NCI-H510A treated with DMSO at 0.1 percent for 48 hours (cell line): ENCODE measurements at places on chromosomes 3 and 15.

- no peak for DNase-seq
Observed at GRCh38 chr3:126965526-126966080, 17.3 kb upstream of the PLXNA1 start.

DNA sequence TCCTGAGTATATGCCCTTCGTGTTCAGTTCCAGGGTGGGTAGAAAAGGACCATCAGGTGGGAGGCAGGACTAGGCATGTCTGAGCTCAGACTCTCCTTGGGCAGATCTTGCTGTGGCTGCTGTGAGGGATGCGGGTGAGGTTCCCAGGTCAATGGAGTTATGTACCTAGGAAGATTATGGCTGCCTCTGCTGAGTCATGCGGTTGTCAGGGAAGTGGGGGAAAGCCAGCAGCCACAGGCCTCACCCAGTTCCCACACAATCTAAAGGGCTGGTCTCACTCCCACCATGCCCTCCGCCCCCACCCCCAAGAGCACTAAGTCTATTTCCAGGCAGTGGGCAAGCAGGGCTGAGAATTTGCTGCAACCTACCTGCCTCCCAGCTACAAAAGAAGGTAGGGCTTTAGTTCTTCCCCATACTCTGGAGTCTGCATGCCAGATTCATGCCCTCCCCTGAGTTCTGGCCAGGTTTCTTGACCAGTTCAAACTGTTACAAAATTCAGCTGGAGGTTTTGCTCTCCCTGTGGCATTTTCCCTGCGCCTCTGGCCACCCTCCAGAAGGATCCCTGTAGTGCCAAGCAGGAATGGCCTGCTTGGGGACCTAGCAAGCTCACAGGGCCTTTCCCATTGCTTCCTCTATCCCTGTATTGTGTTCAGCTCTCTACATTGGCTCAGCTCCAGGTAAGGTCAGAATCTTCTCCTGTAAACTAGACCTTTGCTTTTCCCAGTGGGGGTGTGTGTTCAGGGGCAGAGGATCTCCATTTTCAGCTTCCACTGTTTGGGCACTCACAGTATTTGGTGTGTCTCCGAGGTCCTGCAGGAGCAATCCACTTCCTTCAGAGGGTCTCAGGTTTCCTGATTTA, 12.7 kb upstream of the TMCO5A start:
- no peak for DNase-seq

- no peak for DNase-seq
Observed at GRCh38 chr3:127104586-127104985, 88.3 kb upstream of the PRR23E start.

- DNase-seq, result no peak
Observed at GRCh38 chr3:129101370-129102138, 20.1 kb downstream of the RAB43 start.

GRCh38 chr3:179743913-179744312, 91.1 kb downstream of the USP13 start:
- DNase-seq, result no peak

GRCh38 chr3:126121632-126122031, 37.7 kb upstream of the SLC41A3 start:
- DNase-seq, result no peak

- DNase-seq, result no peak
Observed at GRCh38 chr15:44207643-44208042, 12.6 kb upstream of the FRMD5 start.

DNA sequence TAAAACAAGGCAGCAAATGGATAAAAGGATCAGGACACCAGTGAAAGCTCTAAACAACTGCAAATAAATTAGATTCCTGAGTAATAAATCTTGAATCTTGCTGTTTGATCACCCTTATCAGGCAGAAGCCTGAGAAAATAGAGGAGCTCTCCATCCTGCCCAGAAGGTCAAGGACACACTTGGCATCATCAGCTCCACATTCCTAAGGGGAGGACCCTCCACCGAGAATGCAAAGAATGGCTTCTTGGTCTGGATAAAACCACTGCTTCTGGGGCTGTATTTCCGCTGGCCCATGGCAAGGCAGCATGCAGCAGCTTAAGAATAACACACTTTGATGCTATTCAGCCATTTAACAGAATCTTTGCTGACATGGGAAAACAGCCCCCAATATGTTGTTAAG, 108.9 kb upstream of the TSC22D2 start:
- DNase-seq, result no peak

DNA sequence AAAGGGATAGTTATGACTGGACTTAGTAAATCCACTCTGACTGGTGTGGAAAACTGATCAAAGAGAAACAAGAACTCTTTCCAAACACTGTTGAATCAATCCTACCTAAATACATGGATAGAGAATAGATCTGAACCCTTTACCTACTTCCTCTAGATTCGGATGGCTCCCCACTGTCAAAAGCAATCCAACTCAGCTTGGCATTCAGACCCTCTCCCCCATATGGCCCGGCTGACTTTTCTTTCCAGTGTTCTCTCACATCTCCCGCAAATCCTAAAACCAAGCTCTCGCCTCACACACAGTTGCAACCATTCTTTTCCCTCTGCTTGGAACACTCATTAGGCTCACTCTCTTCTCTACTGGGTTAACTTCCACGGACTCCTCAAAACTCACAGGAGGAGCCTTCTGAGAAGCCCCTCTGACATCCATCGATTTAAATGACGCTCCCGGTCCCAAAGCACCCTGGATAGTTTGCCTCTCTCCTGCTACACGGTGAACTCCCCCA, 639 bp downstream of the SPICE1 start:
- DNase-seq, result no peak

- DNase-seq, result no peak
Observed at GRCh38 chr15:58515807-58516206, 84.0 kb downstream of the LIPC start.

DNA sequence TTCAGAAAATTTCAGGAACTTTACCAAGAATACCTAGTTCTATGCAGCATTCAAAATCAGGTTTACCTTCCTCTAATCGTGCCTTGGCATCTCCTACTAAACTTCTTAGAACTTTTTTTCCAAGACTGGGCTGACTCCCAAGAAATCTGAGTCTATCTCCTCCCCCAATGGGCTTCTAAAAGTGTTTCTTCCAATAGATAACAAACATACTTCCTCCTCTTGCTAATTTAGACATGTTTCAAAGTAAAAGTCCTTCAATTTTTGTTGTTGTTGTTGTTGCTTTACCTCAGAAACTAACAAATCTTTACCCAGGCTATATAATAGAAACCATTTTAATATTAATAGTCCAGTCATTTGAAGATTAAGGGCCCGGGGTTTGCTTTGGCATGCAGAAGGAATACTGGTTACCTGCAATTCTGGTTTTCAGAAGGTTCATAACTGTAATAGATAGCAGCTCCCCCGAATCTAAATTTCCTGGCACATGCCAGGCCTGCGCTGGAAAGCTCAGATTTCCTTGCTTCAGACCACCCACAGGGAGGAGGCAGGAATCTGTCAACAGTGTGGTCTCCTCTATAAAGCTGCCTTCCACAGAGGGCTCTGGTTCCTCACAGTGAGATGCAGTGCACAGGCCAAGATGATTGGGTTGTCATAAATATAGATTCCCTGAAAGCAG, 188.7 kb downstream of the THRB start:
- no peak for DNase-seq

- DNase-seq, result no peak
Observed at GRCh38 chr3:42090973-42091731, at the start of gene TRAK1. TSS of gene TRAK1 (plus strand) at chr3:42091357. CDS start at chr3:42091470, 113 bp downstream.

- DNase-seq, result peak; percentile 13
Observed at GRCh38 chr15:89362203-89363101, 27.8 kb upstream of the POLG start.

- DNase-seq, result no peak
Observed at GRCh38 chr3:119831941-119832371, 50.1 kb downstream of the NR1I2 start.

GRCh38 chr3:53464424-53464823, 30.0 kb upstream of the CACNA1D start:
- DNase-seq, result no peak

DNA sequence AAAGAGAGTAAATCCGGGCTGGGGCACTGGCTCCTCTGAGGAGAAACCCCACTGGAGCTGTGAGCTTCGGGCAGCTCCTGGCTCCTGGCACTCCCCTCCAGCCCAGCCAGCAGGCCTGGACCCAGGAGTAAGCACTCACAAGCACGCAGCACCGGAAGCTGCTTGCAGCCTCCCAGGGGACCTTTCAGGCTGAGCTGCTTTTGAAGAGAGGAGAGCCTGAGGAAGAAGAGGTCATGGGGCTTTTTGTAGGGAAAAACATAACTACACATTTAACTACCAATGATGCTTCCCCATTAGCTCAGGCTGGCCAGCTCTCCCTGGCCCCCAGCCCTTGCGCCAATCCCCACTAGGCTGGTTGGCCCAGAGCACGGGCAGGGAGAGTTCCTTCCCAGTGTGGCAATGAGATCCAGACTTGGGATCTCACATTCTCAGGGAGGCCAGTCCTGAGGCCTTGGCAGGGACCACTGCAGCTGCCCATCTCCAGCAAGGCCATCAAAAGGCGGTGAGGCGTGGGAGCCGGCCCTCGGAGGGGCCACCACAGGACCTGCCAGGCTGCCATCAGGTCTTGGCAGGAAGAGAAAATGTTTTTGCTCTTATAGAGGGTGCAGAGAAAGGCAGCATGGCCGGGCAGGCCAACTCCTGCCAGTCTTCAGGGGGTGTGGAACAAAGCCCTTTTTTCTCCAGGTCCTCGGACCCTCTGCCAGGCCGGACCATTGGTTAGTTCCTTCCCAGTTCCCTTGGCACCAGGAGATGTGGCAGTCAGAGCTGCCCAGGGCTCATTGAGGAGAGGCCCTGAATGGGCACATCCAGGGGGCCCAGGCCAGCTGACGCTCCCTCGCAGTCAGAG, 41.5 kb upstream of the MFGE8 start:
- no peak for DNase-seq

- DNase-seq, result no peak
Observed at GRCh38 chr15:69578787-69579583, 126.4 kb downstream of the RPLP1 start.

GRCh38 chr3:182092662-182093262, 381.0 kb downstream of the SOX2 start:
- no peak for DNase-seq

DNA sequence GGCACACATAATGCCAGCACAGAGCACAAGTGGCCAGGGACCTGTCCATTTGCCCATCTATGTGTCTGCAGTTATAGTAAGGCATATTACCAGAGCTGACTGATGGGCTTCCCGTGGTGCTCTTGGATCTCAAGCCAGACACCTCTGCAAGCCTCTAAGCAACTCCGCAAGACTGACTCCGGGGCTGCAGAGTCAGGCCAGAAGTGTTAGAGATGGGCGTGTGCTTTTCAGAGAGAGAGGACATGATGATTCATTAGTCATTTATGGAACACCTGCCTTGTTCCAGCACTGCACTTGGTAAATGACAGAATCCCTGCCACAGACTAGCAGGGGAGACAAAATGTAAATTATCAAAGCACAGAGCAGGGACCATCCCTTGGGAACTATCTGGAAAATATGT, 559.0 kb downstream of the PDCD6IP start:
- DNase-seq, result peak; percentile 27

- no peak for DNase-seq
Observed at GRCh38 chr3:14110699-14111098, 14.0 kb downstream of the CHCHD4 start.

GRCh38 chr3:21294768-21295167, 456.2 kb downstream of the ZNF385D start:
- DNase-seq, result no peak

DNA sequence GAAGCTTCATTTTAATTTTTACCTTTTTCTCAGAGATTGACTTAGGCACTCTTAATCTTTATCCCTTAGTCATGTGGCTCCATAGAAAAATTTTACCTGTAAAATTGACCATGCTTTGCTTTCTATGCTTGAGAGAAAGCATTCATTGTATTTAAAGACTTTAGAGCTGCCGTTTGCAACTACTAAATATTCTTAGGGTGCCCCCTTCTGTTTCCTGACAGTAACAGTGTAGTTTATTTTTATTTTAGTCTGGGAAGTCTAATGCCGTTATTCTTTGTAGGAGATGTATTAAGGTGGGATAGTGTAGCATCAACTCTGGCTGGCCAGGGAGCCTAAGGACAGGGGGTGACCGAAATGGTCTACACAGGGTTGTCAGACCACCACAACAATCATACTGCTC, 84.5 kb upstream of the SYNPR start:
- DNase-seq, result peak; percentile 45

DNA sequence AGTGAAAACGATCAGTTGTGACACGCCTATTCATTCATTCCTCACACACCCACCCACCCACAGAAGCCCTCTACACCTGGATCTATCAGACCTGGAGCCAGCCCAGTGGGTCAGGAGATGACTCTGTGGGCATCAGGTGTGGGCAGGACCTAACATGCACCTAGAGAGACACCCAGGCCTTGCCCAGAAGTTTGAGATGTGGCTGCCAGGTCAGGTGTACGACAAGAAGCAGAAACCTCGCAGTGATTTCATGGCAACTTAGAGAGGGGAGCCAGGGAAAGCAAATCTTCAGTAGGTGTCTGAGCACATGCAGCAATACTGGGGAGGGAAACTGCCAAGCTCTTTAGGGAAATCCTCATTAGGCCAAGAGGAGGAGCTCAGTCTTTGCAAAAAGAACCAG, 264.7 kb upstream of the ROPN1 start:
- no peak for DNase-seq

- DNase-seq, result no peak
Observed at GRCh38 chr15:101625980-101626379, 26.2 kb downstream of the TM2D3 start.

DNA sequence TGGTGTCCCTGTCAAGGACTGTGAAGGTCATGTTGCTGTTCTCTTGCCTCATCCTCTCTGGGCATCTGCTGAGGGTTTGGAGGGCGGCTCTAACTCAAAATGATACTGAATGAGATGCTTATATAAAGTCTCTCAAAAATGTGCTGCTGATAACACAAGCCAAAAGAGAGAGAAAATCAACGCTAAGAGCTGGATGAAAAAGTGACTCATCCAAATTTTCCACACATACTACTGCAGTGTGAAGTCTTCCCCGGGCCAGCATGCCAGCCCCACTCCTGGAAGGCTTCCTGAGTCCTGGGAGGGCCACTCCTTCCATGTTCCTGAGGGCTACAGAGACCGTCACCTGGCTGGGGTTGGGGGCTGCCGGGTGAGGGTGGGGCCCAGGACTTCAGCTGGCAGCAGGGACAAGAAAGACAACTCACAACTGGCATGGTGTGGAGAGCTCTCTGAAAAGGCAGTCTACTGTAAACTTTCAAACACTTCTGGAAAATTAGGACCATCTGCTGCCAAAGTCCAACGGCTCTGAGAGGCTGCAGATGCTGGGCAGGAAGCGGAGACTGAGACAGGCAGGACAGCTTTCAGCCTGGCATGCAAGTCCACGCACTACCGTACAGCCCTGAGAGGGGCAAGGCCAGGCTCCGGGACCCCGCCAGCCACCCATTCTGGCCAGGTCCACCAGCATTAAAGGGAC, 200.3 kb downstream of the ADAMTS17 start:
- no peak for DNase-seq

GRCh38 chr15:87758794-87759418, 497.6 kb downstream of the NTRK3 start:
- peak; percentile 7 for DNase-seq

DNA sequence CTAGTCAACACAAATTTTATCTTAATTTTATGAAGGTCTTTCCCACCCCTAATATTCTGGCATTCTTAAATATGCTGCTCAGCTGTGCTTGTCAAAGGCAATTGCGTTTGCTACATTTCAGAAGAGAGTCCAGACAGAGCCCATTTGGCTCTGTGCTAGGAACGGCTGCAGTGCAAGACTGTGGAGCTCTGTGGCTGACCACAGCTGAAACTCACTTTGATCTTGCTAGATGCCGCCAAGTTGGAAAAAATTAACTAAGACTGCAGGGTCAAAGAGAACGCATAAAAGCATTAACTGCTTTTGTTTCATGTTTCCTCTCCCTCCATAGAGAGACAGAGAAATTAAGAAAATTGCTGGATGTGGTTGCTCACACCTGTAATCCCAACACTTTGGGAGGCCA, 7.6 kb upstream of the PPP1R2 start:
- DNase-seq, result no peak
